ENCODE measurements at places on chromosomes 5 and 9.

DNA sequence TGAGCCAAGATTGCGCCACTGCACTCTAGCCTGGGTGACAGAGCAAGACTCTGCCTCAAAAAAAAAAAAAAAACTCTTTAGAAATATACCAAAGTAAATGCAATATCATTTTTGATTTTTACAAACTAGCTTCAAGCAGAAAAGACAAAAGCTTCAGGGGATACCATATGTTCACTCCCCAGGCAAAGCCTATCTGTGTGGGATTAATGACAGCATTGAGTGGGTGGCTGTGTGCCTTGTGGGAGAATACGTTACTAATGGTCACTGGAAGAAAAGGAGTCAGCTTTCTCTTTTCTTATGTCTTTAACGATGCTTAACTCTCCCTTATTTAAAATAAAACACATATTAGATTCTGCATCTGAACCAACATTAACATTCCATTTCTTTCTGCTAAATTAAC is 1.9 kb downstream of the PCA3 start:
- DNase-seq: no peak

DNA sequence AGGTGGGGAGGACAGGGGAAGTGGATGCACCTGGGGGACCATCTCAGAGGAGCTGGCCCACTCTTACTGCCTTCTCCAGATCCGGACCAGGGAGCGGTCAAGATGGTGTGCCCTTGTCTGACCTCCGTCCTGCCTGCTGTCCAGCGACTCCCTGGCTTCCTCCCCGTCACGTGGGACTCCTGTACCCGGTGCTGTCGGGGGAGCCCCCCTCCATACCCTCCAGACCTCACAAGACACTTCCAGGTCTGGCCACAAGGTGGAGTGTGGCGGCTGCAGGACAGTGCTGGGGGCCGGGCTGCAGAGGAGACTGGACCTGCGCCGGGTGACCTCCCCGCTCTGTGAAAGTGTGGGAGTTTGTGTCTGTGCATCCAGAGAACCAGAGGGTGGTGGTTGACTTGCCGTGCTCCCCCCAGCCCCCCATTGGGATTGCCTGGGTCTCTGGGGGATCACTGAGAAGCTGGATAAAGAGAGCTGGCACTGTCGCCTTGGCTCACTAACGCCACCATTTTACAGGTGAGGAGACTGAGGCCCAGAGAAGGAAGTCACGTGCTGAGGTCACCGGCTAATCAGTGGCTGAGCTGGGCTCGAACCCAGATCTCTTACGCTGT is 1.9 kb upstream of the CRB2 start:
- DNase-seq: peak; percentile 70

DNA sequence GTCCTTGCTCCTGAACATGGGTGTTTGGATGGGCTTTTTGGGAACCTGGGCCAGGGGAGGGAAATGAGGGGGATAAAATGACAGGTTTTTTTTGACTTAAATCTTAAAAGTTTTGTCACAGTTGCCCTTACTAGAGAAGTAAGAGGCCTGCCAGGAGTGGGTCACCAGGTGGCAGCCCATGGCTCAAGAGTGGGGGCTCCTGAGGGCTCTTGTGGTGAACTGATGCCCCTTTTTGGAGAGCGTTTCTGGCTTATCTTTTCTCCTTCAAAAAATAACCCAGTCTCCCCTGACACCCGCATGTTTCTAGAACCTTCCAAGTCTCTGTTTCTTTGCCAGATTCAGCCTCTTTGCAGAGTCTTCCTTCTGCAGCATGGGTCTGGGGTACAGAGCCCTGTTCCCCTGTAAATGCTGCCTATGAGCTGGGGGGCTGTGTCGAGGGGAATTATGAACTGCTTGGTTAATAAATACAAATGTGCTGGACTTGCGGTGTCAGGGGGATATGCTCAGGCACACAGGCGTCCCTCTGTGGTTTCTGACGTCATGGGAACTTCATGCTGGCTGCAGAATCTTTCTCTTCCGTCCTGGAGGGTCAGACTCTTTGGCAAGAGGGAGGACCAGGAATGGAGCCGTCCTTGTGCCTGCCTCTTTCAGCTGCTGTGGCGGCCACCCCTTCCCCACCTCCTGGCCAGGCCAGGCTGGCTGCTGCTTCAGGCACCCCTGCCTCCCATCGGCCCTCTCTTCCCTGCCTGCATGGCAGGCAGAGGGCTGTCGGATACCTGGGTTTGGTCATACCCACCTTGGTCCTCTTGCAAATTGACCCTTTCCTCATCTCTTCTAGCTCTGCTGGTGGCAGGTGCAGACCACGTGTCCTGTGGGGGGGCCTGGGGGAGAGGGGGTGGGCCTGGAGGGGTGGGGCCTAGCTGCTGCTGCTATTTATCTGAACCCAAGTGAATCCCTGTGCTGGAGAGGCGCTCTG is 30.1 kb downstream of the PTPA start:
- DNase-seq: peak; percentile 72

DNA sequence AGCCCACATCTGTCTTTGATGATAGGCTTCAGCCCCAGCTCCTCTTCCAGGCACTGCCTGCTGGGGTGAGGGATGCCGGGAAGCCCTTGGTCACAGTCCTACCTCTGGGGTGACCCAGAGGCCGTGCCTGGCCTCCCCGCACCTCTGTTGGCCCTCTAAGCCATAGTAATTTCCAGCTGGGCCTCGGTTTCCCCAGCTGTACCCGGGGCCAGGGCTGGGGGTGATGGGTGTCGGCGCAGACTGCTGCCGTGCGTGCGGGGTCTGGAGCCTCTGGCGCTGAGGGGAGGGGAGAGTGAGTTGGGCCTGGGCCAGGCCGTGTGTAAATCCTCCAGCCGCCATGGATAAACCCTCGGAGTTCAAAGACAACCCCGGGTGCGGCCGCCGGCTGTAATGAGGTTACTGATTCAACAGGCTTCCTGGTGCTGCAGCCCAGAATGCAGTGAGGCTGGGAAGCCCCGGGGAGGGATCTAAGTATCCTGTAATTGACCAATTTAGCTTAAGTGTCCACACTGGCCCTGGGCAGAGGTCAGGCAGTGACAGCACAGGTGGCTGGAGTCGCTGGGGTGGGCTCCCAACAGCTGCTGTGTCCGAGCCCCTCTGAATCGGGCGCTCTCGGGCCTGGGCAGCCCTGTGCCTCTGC is 7.1 kb downstream of the RXRA start:
- no peak for DNase-seq

DNA sequence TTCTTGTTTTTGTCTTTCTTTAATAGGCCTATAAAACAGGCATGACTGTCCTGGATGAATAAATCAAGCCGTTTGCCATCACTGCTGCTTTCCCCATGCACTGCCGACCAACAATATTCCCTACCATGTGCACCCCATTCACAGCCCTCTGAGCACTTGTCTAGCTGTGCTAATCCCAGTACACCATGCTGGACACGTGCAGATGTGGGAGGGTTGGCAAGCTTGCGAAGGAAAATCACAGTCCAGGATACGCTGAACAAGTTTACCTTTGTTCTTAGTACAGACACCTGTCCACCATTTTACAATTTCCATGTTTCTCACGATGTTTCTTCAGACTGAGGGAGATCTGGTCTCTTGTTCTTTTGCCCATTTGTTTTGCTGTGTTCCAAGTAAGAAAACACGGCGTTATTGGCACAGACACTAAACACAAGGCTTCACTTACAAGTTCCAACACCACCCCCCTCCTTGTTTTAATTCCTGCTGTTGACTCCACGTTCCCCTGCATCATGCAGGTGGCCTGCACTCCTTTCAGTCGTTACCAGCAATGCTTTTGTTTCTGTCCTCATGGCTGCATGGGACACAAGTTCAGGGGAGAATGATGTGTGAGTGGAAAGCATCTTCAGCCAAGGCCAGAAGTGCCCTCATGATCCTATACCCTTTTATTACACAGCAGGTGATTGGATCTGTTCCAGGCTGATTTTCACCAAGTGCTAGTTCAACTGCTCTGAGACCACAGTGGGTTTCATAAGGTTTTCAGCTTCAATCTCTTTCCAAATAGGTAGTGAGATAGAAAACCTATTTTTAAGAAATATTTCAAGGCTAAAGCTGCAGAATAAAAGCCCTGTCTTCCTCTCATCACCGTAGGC is 608.9 kb downstream of the IRX1 start:
- DNase-seq: no peak

- DNase-seq: no peak
These were observed 506.9 kb downstream of the TLE1 start for GRCh38 chr9:81182431-81182830.

DNA sequence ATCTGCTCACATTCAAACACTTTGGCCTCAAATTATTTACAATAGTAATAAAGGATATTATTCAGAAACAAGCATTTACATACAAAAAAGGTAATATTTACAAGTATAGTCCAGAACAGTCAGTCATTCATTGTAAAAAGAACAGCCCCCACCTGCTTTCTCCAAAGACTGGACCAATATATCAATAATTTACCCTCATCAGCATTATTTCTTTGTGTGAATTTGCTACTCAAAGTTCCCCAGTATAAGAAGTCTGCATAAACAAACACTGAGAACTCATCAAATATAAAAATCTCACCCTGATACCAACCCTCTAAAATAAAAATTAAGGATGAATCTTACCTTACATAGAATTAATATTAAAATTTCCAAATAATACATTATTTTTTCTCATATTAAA is 267.8 kb upstream of the POU5F2 start:
- no peak for DNase-seq

GRCh38 chr5:34491251-34491620 is 164.9 kb upstream of the RAI14 start:
- DNase-seq: no peak

DNA sequence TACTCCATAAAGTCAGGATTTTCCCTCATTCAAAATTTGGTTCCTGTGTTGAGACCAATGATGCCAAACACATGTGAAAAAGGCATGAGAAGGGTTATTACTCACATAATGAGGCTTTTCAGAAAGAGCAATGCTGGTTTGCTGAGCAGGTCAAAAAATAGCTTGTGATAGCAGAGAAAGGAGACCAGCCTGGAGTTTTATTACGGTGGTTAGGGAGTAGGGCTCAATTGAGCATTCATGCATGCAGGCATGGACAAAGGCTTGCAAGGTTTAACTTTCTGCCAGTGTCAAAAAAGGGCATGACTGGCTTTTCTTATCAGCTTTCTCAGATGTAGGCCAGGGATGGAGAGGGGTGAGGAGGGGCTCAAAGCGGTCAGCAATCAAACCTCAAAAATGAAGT is 628.3 kb downstream of the DNAH5 start:
- DNase-seq: no peak

DNA sequence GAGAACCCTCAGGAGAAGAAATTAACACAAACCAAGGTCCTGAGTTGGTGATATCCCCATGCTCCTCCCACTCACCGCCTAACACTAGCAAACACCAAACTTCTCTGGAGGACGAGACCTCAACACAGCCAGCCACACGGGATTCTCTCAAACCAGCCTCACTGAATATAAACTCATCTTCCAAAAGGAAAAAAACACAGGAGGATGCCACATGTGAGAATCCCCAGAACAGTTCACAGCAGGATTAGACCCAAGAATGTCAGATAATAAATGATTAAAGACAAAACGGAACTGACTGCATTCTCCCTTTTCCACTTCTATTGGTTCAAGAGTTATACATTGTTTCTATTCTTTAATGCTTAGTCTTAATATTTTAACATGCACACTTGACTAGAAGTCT is 89.2 kb downstream of the LPAR1 start:
- DNase-seq: no peak

- no peak for DNase-seq
These were observed 280.7 kb downstream of the RFX3 start for GRCh38 chr9:3244963-3245653.

DNA sequence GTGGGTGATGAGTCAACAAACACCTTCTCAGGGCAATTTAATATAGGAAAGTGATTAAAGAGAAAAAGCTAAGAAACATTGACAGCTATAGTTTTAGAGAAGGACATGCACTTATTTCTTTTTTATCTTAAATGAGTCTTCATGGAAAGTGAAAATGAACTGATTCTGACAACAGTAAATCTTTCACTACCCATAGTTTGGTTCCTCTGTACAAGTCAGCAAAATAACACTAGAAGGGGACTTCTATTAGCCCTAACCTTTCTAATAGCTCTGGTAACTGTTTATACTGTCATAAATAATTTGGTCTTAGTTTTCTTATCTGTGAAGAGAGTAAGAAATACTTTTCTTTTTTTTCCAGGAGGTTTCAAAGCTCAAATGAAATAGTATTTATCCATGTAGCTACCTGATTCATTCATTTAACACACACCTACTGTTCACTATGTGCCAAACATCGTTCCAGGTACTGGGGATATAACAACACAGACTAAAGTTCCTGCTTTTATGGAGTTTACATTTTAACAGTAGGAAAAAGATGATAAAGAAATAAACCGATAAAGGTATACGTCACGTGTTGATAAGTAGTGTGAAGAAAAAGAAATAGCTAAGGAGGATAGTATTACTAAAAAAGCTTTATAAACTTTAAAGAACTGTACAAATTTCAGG is 148.2 kb downstream of the PCSK1 start:
- DNase-seq: no peak

DNA sequence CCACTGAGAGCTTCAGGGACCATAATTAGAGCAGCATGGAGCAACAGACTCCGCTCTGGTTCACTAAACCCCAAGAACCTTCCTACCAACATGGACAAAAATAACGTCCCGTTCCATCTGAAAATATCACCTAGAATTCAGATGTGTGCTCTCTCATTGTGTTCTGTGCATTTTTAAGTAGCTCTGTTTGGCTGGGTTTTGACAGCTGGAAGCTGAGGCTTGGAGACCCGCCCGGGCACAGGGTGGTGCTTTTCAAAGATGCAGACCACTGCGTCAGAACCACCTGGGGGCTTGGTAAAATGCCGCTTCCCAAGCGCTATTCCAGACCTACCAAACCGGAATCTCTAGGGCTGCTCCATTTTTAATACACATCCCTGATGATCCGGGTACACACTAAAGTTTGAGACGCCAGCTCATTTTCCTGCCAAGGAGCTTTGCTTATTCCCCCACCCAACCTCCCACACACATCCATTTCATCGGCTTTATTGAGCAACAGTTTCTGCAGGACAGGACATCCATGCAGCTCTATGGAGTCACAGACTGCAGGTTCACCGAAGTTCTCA is 104.8 kb downstream of the GABBR2 start:
- no peak for DNase-seq
